COLO829 (cell line): ENCODE measurements at places on chromosomes 11 and 22.
A peak's percentile ranks its signal among the peaks of the same experiment; 100 is the strongest.

- DNase-seq, result peak; percentile 99
Observed at GRCh38 chr22:31829505-31829904, 75.7 kb downstream of the DEPDC5 start.

- DNase-seq, result no peak
Observed at GRCh38 chr11:107719073-107719472, 7.2 kb upstream of the SLN start.

- no peak for DNase-seq
Observed at GRCh38 chr22:48438096-48438495, 1389.6 kb downstream of the BRD1 start.

GRCh38 chr11:9565822-9566560 lies 7.5 kb upstream of the WEE1 start:
- DNase-seq, result peak; percentile 95

DNA sequence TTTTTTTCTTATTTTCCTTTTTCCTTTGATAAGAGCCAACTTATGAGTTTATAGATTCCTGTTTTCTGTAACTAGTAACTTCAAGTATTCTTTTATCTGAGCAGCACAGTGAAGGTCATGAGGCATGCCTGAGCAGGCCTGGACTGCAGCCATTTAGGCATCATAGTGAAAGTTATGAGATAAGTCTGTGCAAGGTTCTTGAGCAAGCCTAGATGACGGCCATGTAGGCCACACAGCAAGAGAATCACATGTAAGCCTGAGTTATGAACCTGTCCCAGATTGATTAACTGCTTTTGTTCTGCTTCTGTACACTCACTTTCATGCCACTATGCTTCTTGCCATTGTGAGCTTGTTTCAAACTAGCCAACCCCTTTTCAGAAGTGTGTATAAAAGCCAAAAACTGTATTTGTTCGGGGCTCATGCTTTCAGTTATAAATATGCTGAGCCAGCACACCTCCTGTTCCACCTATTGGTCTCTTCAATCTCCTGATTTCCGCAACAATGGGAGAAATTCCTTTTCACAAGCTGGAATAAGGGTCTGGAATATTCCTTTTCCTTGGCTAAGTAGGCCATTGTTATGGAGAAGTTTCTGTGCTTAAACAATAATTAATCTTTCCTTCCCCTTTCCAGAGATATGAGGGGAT lies 745.7 kb downstream of the FAM181B start:
- no peak for DNase-seq

DNA sequence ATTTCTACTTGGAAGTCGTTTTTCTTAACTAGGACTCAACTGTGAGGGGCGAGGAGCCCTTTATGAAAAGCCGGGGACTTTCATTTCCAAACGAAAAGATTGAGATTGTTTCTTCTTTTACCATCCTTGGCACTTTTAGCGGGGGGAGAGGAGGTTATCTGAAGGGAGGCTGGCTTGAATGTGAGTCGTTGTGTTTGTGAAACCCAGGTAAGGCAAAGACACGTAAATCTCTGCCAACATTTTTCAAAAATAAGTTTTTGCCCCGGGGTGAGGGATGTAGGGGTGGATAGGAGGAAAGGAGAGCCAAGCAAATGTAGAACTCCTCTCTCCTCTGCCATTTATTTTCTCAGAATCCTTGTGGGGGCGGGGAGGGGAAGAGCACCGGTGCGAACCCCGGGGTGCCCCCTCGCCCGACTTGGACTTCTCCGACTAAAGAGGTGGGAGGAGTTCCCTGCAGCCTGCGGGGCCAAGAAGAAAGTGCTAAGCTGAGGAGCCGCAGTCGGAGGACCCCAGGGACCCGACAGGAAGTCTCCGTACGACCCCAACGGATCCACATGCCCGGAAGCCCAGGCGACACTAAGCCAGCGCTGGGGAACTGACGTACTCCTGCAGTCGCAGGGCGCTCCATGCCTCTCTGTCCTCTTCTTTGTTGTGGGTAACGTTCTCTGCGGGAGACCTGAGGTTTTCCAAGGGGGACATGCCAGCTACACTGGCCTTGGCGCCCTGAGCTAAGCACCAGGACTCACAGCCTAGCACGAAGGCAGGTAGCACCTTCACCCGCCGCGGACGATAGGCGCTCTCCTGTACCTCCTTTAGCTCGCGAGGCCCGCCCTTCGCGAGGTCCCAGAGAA lies 2.4 kb upstream of the WT1 start:
- DNase-seq, result no peak

DNA sequence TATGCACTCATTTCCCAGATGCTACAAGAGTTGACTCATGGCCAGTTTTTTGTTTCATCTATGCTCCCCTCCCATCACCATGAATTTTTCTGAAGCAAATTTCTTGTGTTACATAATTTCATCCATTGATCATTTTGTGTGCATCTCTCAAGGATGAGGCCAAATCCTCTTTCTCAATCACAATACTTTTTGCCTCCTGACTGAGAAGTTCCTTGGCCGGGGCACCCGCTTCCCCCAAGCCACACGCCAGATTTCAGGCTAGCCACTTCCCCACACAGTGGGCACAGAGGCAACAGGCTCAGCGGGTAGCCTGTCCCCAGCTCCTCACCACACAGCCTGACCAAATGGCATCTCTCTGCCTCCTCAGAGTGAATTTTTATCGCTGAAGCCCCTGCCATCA lies 9.8 kb upstream of the DSCAML1 start:
- no peak for DNase-seq

- peak; percentile 57 for DNase-seq
Observed at GRCh38 chr11:12331239-12331874, 46.0 kb upstream of the PARVA start.

DNA sequence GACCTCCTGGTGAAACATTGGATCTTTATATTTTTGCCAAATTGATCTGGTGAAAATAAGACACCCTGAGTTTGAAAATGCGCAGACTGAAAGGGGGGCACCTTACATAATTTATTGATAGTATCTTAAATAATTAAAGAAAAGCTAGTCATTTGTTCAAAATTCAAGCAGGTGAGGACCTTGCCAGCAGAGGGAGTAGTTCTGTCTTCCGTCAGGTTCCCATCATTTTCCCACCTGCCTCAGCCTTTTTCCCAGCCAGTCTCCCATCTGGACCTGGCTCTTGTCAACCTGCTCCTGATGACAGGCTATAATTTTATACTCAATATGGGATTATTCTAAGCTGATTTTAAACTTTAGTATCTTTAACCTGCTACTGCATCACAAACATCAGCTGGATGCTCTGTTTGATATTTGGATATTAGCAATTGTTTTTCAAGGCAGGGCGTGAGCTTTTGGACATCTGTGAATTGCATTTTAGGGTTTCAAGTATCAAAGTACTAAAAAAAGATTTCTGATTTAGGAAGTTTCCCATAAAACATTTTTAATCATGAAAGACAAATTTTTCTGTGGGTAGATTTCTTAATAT lies 132.0 kb downstream of the ELP4 start:
- peak; percentile 5 for DNase-seq

GRCh38 chr11:95228081-95228749 lies 2.8 kb downstream of the SESN3 start:
- no peak for DNase-seq

DNA sequence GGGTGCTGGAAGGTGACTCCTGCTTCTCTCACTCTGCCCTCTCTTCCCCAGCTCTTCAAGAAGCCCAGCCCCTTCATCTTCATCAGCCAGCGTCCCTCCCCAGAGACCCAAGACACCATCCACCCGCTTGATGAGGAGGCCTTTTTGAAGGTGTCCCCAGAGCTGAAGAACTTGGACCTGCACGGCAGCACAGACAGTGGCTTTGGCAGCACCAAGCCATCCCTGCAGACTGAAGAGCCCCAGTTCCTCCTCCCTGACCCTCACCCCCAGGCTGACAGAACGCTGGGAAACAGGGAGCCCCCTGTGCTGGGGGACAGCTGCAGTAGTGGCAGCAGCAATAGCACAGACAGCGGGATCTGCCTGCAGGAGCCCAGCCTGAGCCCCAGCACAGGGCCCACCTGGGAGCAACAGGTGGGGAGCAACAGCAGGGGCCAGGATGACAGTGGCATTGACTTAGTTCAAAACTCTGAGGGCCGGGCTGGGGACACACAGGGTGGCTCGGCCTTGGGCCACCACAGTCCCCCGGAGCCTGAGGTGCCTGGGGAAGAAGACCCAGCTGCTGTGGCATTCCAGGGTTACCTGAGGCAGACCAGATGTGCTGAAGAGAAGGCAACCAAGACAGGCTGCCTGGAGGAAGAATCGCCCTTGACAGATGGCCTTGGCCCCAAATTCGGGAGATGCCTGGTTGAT lies 12.6 kb downstream of the IL10RA start:
- no peak for DNase-seq

GRCh38 chr11:66221726-66222236 lies 46.7 kb upstream of the RAB1B start:
- no peak for DNase-seq

- no peak for DNase-seq
Observed at GRCh38 chr11:17906436-17906835, 106.4 kb downstream of the SERGEF start.

DNA sequence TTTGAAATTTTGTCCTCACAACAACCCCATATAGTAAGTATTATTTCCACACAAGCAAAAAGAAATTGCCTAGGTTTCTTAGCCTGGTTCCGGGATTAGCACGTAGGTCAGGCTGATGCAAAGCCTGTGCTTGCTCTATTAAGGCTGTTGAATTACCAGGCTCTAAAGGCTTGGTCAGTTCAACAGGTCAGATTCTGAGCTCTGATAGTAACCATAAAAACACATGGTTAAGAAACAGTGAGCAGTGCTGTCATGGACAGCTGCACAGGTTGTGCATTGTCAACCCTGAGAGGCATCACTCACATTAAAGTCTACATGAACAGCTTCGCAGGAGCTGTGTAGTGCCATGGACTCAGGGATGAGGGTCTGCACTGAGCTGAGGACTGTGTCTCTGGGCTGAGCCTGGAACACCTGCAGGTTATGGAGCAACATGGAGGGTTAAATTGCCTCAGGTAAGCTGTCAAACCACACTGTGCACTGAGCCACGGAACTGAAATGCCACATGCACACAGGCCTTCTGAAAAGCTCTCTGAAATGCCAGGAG lies 98.0 kb downstream of the PIWIL4 start:
- no peak for DNase-seq

DNA sequence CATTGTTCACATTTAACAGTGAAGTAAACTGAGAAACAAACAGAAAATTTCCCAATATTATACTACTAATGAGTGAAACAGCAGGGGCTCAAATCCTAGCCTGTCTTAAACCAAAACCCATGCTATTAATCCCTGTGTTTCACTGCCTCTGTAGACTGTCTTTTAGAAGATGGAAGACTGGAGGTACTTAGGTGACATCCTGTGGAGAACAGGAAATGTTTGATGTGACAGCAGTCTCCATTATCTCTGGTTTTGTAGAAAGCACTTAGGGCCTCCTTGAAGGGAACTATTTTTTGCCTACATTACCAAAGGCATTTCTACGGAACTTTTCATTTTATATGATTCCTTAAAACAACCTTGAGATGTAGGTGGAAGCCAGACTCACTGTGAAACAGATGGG lies 288.1 kb upstream of the SORL1-AS1 start:
- no peak for DNase-seq

- DNase-seq, result no peak
Observed at GRCh38 chr11:70539360-70540095, 141.2 kb downstream of the CTTN start.

DNA sequence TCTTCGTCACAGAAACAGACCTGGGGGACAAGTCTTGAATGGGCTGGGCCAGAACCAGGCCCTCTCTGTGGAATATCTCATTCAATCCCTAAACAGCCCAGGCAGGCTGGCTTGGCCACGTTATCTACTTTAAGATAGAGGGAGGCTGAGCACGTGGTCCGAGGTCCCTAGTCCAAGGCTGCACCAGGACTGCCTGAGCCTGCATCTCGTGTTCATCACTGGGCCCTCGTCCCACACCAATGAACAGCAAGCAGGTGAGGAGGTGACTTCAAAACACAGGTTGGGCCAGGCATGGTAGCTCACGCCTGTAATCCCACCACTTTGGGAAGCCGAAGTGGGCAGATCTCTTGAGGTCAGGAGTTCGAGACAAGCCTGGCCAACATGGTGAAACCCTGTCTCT lies 20.3 kb upstream of the FGF3 start:
- no peak for DNase-seq

- DNase-seq, result no peak
Observed at GRCh38 chr11:30760345-30760744, 174.2 kb upstream of the MPPED2 start.

DNA sequence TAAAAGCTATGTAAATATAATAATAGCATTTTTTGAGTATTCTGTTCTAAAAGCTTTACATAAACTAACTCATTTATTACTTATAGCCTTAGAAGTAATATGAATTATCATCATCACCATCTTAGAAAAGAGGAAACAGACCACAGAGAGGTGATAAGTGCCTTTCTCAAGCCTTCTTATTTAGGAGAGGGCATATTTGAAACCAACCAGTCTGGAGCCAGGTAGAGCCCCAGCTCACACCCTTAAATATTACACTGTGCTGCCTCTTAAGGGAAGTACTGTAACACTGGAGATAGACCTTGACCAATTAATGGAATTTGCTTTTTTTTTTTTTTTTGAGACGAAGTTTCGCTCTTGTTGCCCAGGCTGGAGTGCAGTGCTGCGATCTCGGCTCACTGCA lies 2.3 kb downstream of the BCO2 start:
- DNase-seq, result no peak

DNA sequence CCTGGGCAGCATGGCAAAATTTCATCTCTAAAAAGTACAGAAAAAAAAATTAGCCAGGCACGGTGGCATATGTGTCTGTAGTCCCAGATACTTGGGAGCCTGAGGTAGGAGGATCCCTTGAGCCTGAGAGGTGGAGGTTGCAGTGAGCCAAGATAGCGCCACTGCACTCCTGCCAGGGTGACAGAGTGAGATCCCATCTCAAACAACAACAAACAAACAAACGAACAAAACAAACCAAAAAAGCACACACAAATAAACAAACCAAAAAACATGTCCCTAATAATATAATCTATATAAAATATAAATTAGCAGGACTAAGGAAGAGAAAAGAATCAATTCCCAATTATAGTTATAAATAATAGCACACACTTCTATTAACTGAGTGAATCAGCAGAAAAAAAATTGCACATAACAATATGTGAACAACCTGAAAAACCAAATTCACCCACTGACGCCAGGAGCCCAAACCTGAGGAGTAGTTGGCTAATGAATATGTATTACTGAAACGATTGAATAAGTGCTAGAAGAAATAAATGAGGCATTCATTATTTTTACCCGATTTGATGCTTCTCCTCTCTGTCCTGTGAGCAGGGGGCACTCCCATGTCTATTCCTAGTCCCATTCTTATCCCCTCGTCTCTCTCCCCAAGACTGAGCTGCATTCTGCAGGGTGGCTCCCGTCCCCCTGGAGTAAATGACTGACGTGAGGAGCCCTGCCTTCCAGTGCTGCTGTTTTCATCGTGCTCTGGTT lies 108.2 kb upstream of the TOP3B start:
- DNase-seq, result no peak

- no peak for DNase-seq
Observed at GRCh38 chr11:122025757-122026156, 90.3 kb downstream of the BLID start.

DNA sequence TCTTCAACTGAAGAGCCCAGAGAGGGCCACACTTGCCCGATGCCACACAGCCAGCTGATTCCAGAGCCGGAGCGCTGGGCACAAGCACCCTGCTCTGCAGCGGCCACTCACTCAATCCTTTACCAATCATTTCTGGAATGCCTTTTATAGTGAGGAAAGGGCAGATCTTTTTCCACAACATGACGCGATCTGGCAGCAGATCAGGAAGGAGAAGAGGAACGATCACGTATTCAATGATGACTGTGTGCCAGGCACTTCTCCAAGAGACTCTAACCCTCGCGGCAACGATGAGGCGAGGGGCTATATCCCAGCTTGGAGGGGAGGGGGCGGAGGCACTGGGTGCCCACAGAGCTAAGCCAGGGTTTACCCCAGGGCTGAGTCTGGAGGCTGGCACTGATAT lies 56.3 kb upstream of the TCF20 start:
- DNase-seq, result no peak
